Stimulated activated CD4-positive, alpha-beta T cell treated with anti-CD3 and anti-CD28 coated beads, Interleukin-2, amount 100 ng/mL, for 4 hours (primary cell): ENCODE measurements at places on chromosomes 4 and X.

DNA sequence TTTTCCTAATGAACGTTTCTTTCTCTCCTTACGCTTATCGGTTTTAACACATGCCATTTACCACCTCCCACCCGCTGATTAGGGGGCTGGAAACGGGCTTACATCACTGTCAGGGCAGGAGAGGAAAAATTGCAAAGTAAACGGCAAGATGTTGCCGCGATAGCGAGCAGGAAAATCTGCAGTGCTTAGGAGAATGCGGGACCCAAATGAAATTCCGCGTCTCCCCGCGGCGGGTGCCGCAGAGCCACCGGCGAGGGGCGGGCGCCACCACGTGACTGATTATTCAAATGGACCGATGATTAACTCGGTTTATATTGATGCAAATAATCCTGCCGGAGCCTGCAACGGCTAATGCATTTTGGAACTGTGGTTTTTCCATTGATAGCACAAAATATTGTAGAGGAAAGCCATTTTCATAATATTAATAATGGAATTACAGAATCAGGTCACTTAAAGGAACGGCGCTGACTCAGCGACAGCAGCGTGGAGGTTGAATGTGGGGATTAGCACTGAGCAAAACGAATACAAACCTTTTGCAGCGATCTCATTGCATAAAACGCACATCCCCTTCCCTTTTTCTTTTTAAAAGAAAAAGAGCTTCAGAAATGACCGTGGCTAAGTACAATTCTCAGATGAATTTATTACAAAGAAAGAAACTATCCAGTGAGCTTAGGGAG lies 224.2 kb downstream of the STIM2 start:
- no peak for DNase-seq

- DNase-seq: no peak
These were observed 21.2 kb downstream of the SLC2A9 start for GRCh38 chr4:9999956-10000561.

GRCh38 chrX:87299563-87300160 lies 217.9 kb upstream of the KLHL4 start:
- no peak for DNase-seq

DNA sequence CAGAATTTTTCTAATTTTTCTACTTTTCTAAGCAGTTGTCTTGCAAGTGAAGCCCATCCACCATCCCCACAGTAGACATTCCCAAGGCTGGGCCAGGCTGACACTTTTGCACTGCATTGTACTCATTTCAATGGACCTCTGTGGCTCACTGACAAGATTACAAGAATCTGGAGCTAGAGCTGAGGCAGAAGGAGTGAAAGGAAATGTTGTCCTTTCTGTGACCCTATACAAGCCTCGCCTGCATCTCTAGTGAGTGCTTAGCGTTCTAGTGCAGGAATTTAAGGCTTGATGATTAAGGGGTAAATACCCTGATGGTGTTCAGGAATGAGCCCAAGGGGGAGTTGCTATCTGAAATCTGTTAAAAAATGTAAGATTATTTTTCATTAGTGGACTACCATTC lies 6.3 kb downstream of the MAGED1 start:
- no peak for DNase-seq

DNA sequence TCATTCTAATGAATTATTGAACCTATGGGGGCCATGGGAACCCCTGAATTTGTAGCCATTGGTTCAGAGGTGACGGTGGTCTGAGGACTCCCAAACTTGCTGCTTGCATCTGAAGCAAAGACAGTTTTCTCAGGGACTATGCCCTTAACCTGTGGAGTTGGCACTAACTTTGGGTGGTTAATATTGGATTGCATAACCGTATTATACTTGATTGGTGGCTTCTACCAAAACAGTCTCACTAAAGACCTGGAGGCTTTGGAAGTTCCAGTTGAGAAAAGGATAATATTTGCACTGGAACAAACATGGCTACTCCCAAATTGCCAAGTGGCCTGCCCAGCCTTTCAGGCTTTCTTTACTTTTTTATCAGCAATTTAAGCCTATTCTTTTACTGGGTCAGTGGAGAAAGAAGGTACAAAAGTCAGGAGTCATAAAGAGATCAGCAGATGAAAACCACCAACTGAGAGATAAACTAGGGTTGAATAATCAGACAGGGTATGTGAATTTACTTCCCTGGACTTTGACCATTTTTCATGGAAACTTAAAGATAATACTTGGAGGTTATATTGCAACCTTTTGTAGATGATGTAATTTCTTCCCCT lies 7.9 kb upstream of the KLHL8 start:
- no peak for DNase-seq

- DNase-seq: no peak
These were observed 91.6 kb downstream of the TSPAN7 start for GRCh38 chrX:38652934-38653442.

GRCh38 chr4:173231916-173232315 lies 63.3 kb downstream of the GALNT7 start:
- DNase-seq: no peak

DNA sequence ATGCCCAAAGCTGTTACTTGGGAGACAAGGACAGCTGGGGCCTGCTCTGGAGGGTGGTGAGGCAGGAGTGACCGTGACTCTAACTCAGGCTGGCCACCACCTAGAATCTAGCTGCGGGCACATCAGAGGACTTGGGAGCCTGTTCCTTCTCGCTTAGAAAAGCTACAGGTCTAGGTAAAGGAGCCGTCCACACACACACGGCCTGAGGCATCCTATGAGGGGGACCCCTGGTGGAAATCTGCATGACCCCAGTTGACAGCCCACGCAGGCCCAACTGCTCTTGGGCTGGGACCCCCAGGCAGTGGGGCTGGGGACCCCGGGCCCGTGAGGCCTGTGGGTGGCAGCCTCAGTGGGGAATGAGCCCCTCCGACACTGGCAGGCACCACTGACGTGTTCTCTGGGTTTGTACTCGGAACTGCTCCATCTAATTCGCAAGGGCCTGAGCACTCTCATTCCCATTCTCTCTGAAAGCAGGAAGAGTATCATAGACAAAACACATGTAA lies 75.6 kb downstream of the ACOX3 start:
- no peak for DNase-seq

GRCh38 chr4:82360298-82361177 lies 13.3 kb downstream of the HNRNPD start:
- DNase-seq: no peak

- DNase-seq: peak; percentile 28
These were observed 70.6 kb downstream of the ARFIP1 start for GRCh38 chr4:152850377-152850776.

DNA sequence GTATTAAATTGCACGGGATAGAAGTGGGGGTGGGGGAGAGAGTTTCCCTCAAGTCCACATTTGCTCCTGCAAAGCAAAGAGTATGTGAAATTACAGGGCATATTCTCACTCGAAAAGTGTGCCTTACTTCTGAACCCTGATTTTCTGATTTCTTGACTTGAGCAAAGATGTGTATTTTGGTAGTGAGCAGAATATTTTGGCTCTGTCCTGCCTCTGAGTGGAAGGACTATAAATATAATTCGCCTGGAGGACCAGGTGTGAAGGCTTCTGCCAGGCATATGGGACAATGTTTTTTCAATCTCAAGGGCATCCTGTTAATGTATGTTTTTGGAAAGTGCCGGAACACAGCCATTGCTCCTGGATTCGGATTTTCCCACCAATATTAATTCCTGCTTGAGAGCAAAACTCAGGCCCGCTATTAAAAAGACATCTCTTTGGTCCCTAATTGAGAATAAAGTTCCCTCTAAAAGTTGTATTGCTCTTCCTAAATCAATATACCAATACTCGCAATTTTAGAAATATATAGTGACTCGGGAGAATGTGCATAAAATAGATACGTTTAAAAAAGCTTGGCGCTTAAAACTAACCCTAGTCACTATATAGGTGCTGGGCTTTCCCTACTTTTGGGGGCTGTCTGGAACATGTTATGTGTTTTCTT lies 15.3 kb upstream of the PITX2 start:
- no peak for DNase-seq

DNA sequence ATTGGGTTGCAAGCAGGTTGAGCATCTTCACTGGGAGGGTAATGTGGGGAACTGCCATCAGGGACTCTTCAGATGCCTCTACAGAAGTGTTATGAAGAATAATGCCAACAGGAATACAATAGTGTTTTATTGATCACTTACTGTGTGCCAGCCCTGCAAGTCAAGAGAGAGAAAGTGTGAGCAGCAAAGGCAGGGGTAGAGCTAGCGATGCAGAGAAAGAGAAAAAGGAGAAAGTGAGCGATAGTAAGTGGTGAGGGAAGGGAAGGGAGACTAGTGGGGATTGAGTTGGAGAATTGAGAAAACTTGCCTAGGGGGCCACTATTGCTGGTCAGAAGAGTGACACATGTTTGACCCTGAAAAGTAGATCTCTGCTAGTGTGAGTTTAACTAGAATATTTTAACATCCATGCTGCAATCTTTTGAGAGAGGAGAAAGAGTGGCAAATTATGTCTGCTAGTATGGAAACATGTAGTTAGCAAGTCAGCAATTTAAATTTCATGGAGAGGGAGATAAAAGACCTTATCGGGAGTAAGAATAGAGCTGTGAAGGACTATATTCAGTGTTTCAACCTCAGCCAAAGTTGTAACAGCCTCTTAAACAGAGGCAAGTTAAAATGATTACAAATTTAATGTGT lies 12.2 kb downstream of the AFF1 start:
- DNase-seq: no peak

DNA sequence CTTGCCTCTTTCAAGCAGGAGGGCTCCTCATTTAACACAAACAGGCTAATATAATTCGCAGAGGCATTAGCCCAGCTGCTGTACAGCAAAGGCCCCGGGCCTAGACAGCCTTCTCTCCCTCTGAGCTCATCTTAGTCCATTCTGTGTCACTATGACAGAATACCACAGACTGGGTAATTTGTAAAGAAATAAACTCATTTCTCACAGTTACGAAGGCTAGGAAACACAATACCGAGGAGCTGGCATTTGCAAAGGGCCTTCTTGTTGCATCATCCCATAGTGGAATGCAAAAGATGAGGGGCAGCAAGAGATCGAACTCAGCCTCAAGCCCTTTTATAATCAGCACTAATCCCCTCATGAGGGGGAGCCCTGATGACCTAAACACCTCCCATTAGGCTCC lies 48.5 kb downstream of the TSPAN5 start:
- no peak for DNase-seq

- DNase-seq: no peak
These were observed 4.3 kb upstream of the NSUN7 start for GRCh38 chr4:40745285-40745984.

DNA sequence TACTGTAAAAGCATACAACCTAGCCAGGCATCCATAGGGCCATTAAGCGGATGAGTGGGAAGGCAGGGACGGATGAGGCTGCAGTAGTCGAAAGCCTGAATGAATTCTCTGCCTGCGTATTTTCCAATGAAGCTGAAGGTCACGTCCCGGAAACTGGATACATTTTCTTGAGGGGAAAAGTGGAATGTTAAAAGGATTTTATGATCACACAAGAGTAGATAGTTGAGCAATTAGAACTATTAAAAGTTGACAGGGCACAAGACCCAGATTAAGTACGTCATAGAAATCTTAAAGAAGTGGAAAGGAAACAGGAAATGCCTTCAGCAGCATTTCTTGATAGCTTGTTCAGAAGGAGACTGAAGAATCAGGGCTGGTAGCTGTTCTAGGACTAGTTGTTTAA lies 98.3 kb upstream of the CXXC4 start:
- no peak for DNase-seq

DNA sequence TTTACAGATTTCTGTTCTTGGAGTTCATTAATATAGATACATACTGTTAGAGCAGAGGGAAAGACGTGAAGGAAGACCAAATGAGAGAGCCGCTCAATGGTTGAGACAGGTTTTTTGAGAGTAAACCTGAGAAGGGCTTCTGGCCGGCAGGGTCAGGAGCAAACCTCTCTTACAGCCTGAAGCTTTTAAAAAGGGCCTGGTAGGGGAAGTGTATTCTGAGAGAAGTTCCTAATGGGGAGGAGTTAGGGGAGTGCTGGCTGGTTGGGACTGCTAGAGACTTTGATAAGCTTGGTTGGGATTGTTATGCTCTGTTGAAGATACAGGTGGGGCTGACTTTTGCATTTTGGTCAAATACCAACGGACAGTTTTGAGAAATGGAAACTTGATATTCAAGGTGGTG lies 186.8 kb upstream of the PABPC4L start:
- DNase-seq: no peak

DNA sequence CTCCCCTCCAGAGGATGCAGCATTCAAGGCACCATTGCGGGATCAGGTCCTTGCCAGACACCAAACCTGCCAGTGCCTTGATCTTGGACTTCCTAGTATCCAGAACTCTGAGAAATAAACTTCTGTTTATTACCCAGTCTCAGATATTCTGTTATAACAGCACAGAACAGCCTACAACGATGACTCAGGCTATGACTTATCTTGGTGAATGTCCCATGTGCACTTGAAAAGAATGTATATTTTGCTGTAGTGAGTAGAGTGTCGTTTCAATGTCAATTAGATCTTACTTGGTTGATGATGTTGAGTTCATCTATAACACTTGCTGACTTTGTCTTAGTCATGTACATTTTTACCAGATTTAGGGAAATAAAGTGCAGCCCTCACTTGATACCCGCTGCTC lies 34.5 kb upstream of the PGRMC1 start:
- no peak for DNase-seq

DNA sequence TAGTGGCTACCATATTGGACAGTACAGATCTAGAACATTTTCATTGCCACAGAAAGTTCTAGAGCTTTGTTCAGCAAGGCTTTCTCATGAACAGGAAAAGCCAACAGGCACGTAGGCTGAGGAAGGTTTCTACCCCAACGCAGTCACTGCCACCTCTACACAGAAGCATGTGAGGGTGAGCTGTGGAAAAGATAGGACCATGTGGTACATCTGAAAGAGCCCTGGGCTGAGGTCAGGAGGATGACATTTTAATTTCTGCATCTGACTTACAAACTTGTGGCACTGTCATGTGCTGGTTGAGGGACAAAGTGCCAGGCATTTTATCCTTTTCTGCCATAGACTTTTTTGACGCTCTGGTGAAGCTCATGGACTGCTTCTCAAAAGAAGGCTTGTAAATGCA lies 454.2 kb downstream of the BCOR start:
- no peak for DNase-seq

- no peak for DNase-seq
These were observed 16.4 kb downstream of the DDX3X start for GRCh38 chrX:41350150-41350975.

DNA sequence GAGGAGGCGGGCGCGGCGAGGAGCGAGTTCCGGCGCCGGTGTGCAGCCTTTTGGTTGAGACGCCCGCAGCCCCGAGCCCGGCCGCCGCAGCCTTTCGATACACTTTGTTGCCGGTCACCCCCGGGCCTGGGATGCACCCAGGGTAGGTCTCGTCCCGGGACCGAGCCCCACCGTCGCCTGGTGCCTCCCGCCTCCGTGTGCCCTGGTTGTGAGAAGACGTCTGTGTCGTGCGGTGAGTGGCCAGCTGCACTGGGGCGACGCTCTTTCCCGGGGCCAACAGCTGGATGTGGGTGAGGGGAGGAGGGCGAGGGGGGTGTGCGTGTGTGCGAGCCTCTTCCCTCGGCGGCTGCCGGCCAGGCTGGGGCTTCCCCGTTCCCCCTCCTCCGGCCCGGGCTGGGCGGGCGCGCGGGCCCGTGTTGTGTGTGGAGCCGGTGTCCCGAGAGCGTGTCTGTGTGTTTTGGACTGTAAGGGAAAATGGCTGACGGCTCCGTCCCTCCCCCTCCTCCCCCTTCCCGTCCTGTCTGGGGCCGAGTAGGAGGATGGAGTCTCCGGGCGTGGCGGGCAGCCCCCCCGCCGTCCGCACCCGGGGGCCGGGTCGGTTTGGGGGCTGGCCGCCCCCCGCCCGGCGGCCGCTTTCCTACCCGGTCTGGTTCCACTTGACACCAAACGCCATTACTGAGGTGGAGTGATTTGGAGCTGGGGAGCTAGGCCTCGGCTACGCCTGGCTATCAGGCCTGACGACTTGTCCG lies 807 bp downstream of the USP9X start:
- DNase-seq: peak; percentile 6
